ENCODE measurements at places on chromosomes 6 and 20. TPM values are rescaled to one million over a fixed set of nuclear protein-coding genes. Genes with fewer than 3 reads are reported as not detected.

The TMEM244 gene
- total RNA-seq: 0.22 TPM

The SSTR4 gene
- total RNA-seq: not detected

The REPS1 gene
- total RNA-seq: 28.2 TPM

The NR2E1 gene
- total RNA-seq: not detected

The TSHZ2 gene
- total RNA-seq: 11.9 TPM

The GABBR1 gene
- 14.0 TPM for total RNA-seq

The OR2B6 gene
- total RNA-seq: 0.09 TPM

The EYS gene
- 1.1 TPM for total RNA-seq

The TP53INP2 gene
- total RNA-seq: 2.4 TPM

GRCh38 chr6:149217466-149217888 is 100.0 kb upstream of the TAB2 start:
- H3K4me1 ChIP-seq: no peaks in the 10 kb centered on the region
- no peak for DNase-seq
- H3K36me3 ChIP-seq: no peaks in the 10 kb centered on the region
- no peak overlapping the region for H3K27ac ChIP-seq

DNA sequence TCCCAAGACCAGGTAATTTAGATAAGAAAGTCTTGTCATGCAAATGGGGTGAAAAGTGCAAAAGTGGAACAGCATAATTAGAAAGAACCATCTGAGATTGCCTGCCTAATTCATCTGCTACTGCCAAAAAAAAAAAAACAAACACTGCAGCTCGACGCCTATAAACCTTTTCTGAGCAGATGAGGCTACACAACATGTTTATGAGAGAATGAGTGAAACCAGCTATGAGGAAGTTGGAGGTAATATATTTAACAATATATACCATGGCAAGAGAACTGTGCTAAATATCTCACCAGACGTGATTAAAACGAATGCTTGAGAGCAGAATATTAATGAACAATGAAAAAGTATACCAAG is 50.0 kb downstream of the LAMA4 start:
- H3K4me1 ChIP-seq: peaks cover 7% of the 10 kb centered on the region
- no peak overlapping the region for H3K27ac ChIP-seq
- no peak overlapping the region for H3K4me3 ChIP-seq

DNA sequence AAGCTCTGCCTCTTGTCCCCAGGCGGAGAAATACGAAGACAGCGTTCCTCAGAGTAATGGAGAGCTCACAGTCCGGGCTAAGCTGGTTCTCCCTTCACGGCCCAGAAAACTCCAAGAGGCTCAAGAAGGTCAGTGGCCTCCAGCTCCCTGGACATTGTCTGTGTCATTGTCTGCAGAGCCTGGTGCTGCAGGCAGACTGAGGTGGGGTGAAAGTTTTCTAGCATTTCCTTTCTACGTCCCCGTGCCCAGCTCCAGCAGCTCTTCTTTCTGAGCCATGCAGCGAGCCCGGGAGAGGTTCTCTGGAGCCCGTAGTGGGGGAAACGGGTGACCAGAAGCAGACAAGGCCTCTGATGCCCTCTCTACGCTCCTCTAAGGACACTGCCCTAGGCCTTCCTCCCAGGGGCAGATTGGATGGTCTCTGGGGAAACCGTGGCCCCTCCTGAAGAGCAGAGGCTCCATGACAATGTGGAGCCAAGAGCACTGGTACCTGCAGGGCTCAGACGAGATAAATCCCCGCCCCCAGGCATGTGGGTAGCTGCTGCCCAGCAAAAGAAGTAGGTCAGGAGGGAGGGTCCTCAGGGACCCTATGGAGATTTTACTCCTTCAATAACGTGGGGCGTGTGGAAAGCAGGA is 58.4 kb downstream of the EZR start:
- peaks cover 38% of the 10 kb centered on the region for H3K4me1 ChIP-seq
- no peak overlapping the region for H3K27ac ChIP-seq
- peaks cover 28% of the 10 kb centered on the region for H3K36me3 ChIP-seq
- H3K4me3 ChIP-seq: no peak overlapping the region
- no peaks in the 10 kb centered on the region for H3K27me3 ChIP-seq

- H3K4me3 ChIP-seq: no peak overlapping the region
- peak; percentile 68 for DNase-seq
- peaks cover 2% of the 10 kb centered on the region for H3K4me1 ChIP-seq
- H3K36me3 ChIP-seq: no peaks in the 10 kb centered on the region
- H3K27me3 ChIP-seq: no peaks in the 10 kb centered on the region
- no peak overlapping the region for H3K27ac ChIP-seq
Observed at GRCh38 chr6:134216301-134217010, 101.5 kb downstream of the SGK1 start.

DNA sequence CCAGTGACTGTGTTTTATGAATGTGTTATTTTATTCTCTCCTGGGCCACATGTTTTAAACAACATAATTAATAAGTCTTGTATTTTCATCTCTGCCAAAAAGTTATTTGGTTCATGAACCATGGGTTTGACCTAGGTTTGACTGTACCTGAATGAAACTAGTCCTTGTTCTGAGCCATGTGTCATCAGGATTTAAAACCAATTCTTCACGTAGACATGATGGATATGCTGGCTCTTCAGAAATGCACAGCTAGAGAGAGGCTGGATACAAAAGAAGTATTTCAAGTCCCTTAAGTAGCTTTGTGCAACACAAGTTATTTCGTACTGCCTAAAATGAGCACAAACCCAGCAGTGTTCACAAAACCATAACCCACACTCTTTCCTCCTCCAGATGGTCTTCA is 116.1 kb downstream of the IBTK start:
- no peak overlapping the region for H3K4me3 ChIP-seq
- no peak overlapping the region for H3K27ac ChIP-seq
- no peak for DNase-seq
- no peaks in the 10 kb centered on the region for H3K36me3 ChIP-seq
- H3K4me1 ChIP-seq: no peaks in the 10 kb centered on the region

- H3K27ac ChIP-seq: no peak overlapping the region
- no peaks in the 10 kb centered on the region for H3K4me1 ChIP-seq
- DNase-seq: no peak
- H3K27me3 ChIP-seq: peaks cover 26% of the 10 kb centered on the region
- no peaks in the 10 kb centered on the region for H3K36me3 ChIP-seq
- no peak overlapping the region for H3K4me3 ChIP-seq
Observed at GRCh38 chr6:1435806-1436205, 46.4 kb downstream of the FOXF2 start.

GRCh38 chr6:48765352-48765961 is 654.5 kb upstream of the PTCHD4 start:
- no peak overlapping the region for H3K4me3 ChIP-seq
- H3K27ac ChIP-seq: no peak overlapping the region
- DNase-seq: peak; percentile 59
- H3K36me3 ChIP-seq: no peaks in the 10 kb centered on the region
- no peaks in the 10 kb centered on the region for H3K4me1 ChIP-seq
- H3K27me3 ChIP-seq: no peaks in the 10 kb centered on the region

GRCh38 chr6:34242252-34243130 is 5.8 kb downstream of the HMGA1 start:
- DNase-seq: no peak
- H3K4me3 ChIP-seq: no peak overlapping the region
- no peak overlapping the region for H3K27ac ChIP-seq
- peaks cover 5% of the 10 kb centered on the region for H3K36me3 ChIP-seq

DNA sequence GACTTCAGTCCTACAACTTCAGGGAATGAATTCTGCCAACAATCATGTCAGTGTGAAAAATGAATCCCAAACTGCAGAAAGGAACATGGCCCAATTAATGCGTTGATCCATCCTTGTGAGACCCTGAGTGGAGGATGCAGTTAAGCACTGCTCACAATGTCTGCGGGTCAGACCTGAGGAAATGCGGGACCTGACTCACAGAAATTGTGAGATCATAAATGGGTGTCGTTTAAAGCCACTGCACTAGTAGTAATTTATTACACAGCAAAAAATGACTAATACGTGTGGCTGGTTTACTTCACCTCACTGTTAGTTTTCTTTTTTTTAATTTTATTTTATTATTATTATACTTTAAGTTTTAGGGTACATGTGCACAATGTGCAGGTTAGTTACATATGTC is 505.0 kb downstream of the PRKN start:
- DNase-seq: no peak
- H3K27ac ChIP-seq: no peak overlapping the region
- H3K36me3 ChIP-seq: no peaks in the 10 kb centered on the region
- no peak overlapping the region for H3K4me3 ChIP-seq

DNA sequence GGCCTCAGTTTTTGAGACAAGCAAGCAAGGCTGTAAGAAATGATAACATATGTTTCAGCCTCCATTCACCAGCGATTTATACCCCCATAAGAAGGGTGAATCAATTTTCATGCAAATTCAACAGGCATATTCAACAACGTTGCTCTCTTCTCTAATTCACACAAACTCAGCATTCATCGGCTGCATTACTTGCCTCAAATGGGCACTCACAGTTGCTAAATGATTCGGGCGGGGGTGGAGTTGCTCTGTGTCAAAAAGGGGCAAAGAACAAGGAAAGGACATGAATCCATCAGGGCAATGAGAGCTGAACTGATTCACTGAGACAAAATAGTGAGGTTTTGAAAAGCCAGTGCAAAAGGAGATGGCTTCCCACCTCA is 9.0 kb downstream of the MOXD1 start:
- no peaks in the 10 kb centered on the region for H3K36me3 ChIP-seq
- no peak overlapping the region for H3K4me3 ChIP-seq
- no peaks in the 10 kb centered on the region for H3K4me1 ChIP-seq
- no peak overlapping the region for H3K27ac ChIP-seq
- no peaks in the 10 kb centered on the region for H3K27me3 ChIP-seq

DNA sequence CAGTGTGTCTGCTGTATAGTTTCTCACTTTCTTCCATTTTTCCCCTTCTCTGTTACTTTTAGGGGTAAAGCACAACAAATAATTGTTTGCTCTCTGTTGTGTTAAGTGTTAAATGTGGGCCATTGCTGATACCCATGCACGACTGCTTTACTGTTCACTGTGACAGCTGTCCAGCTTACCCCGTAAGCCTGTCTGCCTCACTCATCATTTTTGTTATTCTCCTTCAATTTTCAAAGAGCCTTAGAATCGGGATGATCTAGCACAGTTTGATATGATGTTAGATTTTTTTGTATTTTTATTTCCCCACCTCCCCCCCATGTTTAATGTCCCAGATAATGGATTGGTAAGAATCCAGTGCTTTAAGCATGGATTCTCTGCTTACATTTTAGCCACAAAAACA is 41.2 kb upstream of the MLIP start:
- no peaks in the 10 kb centered on the region for H3K27me3 ChIP-seq
- peaks cover 6% of the 10 kb centered on the region for H3K4me1 ChIP-seq
- no peaks in the 10 kb centered on the region for H3K36me3 ChIP-seq

- no peak for DNase-seq
- H3K4me1 ChIP-seq: peaks cover 13% of the 10 kb centered on the region
- H3K36me3 ChIP-seq: no peaks in the 10 kb centered on the region
- H3K27ac ChIP-seq: peak overlapping the region; percentile 95
- H3K4me3 ChIP-seq: peak overlapping the region; percentile 99
- H3K27me3 ChIP-seq: no peaks in the 10 kb centered on the region
Observed at GRCh38 chr6:15246217-15246665, 372 bp downstream of the JARID2 start.

DNA sequence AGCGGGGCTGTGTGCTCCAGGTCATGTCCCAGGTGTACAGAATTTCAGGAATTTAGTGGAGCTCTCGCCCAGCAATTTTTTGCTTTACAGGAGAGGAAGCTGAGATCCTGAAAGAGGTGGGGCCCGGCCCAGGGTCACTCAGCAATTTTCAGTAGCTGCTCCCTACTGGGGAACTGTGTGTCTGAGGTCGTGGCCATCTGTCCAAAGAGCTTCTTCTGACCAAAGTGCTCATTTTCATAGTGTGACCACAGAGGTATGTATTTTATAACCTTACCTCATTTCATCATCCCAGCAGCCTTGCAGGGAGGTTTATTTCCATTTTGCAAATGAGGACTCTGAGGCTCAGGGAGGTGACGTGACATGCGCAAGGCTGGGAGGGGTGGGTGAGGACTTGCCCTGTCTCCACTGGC is 46.3 kb downstream of the FAM209B start:
- DNase-seq: no peak
- no peaks in the 10 kb centered on the region for H3K36me3 ChIP-seq
- H3K4me1 ChIP-seq: no peaks in the 10 kb centered on the region

DNA sequence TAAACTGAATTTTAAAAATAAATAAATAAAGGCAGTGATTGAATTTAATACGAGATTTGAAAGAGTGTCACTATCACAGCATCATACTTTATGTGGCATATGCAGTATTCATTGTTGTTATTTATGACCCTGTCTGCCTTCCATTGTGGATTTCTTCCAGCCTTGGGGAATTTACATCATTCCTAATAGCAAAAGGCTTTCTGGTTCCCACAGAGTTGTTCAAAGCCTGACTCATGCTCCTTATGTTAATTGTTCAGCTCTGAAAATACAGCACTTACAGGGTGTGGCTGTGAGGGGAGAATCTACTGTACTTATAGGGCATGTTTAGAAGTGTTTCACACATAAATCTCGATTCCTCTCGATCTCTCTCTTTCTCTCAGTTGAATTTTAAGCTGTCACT is 54.4 kb downstream of the JAG1 start:
- no peak overlapping the region for H3K4me3 ChIP-seq
- H3K27me3 ChIP-seq: no peaks in the 10 kb centered on the region
- peak; percentile 87 for DNase-seq
- H3K27ac ChIP-seq: peak overlapping the region; percentile 60

DNA sequence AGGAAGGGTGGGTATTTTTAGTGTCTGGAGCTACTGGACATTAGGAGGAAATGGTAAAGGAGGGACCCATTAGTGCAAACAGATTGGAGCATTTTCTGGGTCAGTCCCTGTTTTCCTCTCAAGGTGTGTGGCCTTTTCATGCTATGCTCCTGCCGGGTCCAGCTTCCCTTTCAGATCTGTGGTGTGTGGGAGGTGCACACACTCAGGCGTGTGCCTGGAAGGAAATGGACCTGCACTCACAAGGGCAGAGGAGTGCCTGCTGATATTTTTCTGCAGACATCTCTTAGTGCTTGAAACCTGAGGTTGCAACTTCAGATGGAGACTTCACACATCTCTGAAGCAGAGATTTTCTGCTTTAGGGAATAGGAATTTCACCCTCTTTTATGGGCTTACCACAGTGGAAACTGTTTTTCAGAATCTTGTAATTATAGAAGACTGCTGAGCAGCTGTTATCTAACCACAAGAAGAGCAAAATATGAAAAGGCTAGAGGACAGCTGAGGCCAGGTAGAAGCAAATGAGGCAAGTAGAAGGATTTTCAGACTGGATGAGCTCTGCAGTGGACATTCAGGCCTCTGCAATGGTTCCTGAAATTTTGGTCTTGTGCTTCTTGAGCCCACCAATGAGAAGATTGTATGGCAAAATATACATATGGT is 764.3 kb downstream of the QKI start:
- no peaks in the 10 kb centered on the region for H3K4me1 ChIP-seq
- no peaks in the 10 kb centered on the region for H3K36me3 ChIP-seq
- no peak overlapping the region for H3K4me3 ChIP-seq
- no peak overlapping the region for H3K27ac ChIP-seq

DNA sequence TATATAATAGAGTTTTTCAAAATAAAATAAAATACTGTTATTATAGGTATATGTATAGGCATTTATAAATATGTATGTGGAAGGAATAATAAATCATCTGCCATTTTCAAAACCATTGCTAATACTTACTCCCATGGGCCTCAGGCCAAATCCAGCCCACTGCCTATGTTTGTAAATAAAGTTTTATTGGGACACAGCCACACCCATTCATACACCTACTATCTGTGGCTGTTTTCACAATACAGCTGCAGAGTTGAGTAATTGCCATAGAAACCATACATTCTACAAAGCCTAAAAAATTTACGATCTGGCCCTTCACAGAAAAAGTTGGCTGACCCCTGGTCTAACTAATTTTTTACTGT is 9.5 kb downstream of the ALDH5A1 start:
- H3K27me3 ChIP-seq: no peaks in the 10 kb centered on the region
- H3K4me3 ChIP-seq: no peak overlapping the region
- H3K36me3 ChIP-seq: peaks cover 14% of the 10 kb centered on the region

- H3K4me3 ChIP-seq: no peak overlapping the region
- no peaks in the 10 kb centered on the region for H3K4me1 ChIP-seq
- no peak overlapping the region for H3K27ac ChIP-seq
- no peaks in the 10 kb centered on the region for H3K27me3 ChIP-seq
- H3K36me3 ChIP-seq: peaks cover 3% of the 10 kb centered on the region
Observed at GRCh38 chr6:659716-660581, 3.0 kb upstream of the HUS1B start.
